ENCODE measurements at places on chromosomes 12 and 14.

DNA sequence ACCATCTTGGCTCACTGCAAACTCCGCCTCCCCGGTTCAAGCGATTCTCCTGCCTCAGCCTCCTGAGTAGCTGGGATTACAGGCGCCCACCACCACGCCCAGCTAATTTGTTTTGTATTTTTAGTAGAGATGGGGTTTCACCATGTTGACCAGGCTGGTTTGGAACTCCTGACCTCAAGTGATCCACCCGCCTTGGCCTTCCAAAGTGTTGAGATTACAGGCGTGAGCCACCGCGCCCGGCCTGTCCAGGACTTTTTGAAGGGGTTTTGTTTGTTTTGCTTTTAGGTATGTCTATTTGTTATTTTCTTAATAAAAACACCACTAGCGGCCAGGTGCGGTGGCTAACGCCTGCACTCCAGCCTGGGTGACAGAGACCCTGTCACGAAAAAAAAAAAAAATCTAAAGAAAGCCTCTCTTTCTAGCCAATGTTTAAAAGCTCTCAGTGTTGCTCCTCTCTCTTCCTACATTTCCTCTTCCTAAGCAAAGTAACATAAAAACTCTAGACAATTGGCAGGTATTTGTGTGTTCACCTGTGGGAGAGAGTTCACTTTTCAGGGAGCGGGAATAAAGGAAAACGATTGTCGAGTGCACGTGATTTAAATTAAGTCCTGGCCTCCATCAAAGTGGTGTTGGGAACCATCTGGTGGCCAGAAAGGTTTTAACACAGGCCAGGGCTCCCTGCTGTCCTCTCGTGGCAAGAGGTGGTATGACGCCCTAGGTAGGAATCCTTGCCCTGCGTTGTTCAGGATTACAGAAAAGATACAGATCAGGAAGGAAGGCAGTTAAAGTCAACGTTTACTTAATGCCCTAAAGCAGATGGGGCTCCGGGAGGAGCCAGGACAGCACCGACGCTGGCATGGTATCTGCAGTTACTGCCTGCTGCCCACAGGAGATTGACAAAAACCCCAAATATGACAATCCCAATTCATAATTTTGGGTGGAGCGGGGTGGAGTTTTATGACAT is 36.2 kb upstream of the ATP23 start:
- peak; percentile 72 for DNase-seq

DNA sequence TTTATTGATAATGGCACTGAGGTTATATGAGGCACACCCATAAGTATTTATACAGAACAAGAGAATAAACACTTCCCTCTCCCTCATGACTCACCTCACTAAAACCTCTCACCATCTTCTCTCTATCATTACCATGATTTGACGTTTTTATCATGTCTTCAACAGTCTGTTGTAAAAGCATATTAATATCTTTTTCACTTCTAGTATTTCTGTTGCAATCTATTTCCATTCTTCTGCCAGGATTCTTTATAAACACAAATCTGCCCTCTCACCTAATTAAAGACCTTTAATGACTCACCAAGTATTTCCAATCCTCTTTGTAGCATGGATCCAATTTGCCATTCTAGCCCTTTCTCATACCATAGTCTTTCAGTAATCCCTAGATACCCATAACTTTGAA is 527.7 kb downstream of the SLC16A7 start:
- no peak for DNase-seq

- DNase-seq: peak; percentile 21
Measured at GRCh38 chr14:35332517-35333263, 40.5 kb downstream of the PSMA6 start.

- DNase-seq: no peak
Measured at GRCh38 chr12:73277971-73278370, 1005.8 kb downstream of the TRHDE start.

GRCh38 chr12:2877047-2877952 is at the start of the genes FOXM1 and RHNO1:
FOXM1 (minus strand) TSS chr12:2877174; CDS start chr12:2874478, 2,696 bp downstream.
RHNO1 (plus strand) TSS chr12:2877223; CDS start chr12:2885367, 8,144 bp downstream.
- peak; percentile 78 for DNase-seq

DNA sequence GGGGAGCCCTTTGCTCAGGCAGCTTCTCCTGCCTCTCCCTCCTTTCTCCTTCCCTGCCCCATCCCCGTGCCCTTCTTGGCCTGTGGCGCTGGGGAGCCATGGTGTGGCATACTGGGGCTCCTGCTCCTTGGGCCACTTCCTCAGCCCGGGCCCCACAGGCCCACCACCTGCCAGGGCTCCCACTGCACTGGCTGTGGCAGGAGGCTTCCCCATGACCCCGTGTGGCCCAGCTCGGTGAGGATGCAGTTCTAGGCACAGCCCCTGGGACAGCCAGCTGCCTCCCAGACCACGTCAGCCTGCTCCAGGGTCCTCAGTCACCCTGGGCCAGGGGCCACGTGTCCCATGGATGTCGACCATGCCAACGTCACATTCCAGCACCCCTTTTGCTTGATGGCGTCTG is 13.0 kb upstream of the AMN start:
- DNase-seq: no peak

- peak; percentile 41 for DNase-seq
Measured at GRCh38 chr12:54853933-54854538, at the start of gene MUCL1. MUCL1 (plus strand) TSS chr12:54854516; CDS start chr12:54854583, 67 bp downstream.

DNA sequence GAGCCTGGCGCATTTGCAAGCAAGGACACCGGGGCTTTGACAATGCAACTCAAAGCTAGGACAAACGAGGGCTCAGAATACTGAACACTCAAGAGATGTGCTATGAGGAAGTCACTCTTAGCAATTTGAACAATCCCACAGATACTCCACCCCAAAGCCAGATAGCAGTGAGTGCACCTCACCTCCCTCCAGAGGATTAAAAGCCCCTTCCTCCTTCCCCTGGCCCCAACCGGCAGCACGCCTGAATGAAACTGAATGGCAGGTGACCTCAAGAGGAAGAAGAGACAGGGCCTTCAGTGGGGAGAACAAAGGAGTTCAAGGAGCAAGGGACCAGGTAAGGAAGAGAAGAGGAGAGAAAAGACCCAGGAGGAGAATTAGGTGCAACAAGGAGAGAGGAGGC is 1.9 kb upstream of the KRT78 start:
- DNase-seq: no peak

GRCh38 chr12:47394070-47394469 is 311.8 kb downstream of the RPAP3 start:
- DNase-seq: no peak

DNA sequence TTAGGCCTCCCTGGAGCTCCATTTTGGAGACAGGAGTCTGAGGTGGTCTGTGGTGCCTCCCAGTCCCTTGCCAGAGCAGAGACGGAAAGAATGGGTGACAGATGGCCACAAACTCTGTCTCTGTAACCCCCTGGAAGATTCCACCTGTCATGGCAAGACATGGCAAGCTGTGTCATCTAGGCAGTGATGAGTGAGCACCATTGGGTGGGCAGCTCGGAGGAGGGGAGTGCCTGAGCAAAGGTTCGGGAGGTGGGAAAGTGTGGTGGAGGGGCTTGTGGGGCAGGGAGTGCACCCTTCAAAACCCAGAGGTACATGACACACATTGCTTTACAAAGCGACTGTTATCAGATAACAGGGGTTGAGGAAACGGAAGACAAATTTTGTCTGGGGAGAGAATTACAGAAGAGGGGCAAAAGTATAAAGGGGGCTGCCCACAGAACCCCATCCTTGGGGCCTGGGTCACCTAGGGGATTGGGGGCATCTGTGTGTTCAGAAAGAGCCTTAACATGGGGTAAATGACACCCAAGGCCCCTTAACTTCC is 3.5 kb downstream of the RIN3 start:
- no peak for DNase-seq

GRCh38 chr12:69003991-69004390 is 71.0 kb upstream of the CPM start:
- no peak for DNase-seq
